ENCODE measurements at places on chromosomes 2 and 18.

DNA sequence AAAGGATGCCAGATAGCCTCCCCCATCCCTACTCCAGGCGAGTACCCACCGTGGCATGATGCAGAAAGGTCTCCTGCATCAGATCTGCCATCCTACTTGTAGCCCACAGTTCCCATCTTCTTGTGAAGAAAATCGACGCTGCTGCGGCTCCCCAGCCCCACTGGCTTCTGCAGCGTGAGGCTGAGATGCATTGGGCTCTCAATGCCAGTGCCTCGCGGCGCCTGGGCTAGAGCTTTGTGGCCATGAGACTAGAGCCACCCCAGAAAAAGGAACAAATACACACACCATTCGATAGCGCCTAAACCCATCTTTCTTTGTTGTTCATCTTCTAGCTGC is 2.8 kb downstream of the NOL4 start:
- no peak for DNase-seq

DNA sequence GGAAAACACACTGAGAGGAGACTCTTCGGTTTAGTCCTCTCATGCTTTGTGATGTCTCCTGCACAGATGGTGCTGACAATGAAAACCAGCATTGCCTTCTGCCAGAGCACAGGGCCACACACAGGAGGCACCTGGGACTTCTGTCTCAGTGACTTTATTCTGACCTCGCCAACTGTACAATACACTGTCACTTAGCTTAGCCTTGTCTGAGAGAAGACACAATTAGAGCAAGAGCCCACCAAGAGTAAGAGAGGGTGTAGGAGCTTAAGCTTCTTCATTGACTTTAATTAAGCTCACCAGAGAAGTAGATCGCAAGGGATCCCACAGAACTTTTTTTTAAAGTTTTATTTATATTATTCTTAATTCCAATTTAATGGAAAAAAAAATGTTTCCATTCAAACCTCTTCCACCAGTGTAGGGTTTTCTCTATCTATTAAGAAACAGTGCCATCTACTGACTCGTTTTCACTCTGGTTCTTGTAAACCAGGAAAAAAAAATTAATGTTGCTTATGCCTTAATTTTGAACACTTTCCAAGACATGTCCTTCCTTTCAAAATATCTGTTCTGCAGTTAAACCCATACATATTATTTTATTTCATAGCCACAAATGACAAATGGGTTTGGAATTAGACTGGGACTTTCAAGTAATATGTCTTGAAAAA is 42.4 kb upstream of the DDX18 start:
- DNase-seq: no peak

- DNase-seq: peak; percentile 64
These were observed 175.2 kb downstream of the TGIF1 start for GRCh38 chr18:3624935-3625741.

DNA sequence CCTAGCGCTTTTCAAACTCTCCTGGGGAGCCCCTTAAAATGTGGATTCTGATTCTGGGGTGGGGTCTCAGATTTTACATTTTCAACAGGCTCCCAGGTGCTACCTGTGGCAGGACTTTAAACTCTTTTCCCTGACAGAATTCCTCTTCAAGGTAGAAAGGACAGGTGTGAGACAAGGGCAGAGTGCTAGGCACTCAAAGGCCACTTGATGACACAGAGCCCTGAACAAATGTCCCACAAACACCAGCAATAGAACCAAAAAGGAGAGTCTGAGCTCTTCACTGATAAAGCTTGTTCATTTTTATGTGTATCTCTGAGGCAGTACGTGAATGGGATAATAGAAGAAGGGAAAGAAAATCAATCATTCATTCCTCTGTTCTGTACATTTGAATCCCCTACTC is 77.7 kb upstream of the PELI1 start:
- DNase-seq: no peak

DNA sequence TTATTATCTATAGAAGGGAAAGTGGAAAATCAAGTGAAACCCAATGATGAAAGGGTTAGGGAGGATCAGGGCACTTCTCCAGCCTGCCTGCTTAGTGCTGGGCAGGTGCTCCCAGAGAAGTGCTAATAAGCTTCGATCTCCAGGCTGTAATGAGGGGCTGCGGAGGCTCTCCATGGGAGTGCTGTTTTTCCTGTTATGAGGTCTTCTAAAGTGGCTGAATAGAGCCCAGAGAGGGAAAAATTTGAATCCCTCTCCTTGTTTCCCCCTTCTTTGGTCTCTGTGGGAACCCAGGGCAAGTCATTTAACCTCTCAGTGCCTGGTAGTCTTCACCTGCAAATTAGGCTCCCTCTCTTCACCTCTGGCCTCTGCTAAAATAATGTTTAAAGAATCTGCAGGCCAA is 351.7 kb upstream of the DCC start:
- no peak for DNase-seq

GRCh38 chr2:43098539-43098938 is 127.9 kb downstream of the ZFP36L2 start:
- no peak for DNase-seq

- no peak for DNase-seq
These were observed 11.8 kb downstream of the WIPF1 start for GRCh38 chr2:174585657-174586252.
